ENCODE measurements at places on chromosomes 4 and X.

DNA sequence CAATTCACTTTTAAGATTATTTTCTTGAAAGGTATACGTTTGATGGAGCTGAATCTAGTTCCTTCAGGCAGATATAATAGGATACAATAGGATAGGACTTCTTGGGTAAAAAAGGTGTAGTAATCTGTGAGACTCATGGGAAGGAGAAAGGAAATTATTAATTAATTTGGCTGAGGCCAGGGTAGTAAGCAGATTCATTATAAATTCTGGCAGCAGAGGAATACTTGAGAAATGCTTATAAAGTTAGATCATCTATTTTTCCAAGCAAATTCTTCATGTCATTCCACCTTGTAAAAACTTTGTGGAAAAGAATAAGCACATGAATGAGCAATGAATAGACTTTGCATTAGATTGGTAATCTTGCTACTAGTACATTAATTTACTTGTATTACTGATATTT is 46.9 kb downstream of the GYPE start:
- DNase-seq, result no peak

DNA sequence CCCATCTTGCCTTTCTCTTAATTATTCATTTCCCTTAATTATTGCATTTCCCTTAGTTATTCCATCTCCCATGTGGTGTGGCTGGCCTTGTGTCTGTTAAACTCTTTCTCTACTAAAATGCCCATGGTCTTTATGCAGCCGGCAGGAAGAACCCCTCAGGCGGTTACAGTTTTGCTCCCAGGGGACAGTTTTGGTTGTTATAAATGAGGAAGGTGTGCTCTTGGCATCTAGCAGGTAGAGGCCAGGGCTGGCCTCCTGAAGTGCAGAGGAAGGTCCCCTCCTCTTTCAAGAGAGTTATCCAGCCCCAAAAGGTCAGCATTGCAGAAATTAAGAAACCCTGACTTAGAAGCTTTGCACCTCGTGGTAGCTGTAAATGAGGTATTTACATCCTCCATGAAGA is 18.0 kb downstream of the TBL1X start:
- DNase-seq, result no peak

DNA sequence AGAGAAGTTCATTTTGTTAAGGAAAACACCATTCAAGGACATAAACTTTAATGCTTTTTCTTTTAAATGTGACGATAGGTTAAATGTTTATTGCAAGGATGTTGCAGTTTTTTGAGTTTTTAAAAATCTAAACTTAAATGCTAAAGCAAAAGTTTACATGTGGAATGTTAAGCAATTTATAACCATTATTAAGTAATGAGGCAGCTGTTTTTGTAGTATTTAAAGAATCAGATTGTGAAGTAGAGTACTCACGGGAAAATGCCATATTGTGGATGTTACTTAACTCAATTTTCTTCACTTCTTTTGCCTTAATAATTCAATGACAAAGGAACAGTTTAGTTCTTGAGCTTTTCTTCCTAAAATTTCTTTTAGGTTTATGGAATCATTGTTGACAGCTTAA is 43.5 kb downstream of the UBE2K start:
- no peak for DNase-seq

DNA sequence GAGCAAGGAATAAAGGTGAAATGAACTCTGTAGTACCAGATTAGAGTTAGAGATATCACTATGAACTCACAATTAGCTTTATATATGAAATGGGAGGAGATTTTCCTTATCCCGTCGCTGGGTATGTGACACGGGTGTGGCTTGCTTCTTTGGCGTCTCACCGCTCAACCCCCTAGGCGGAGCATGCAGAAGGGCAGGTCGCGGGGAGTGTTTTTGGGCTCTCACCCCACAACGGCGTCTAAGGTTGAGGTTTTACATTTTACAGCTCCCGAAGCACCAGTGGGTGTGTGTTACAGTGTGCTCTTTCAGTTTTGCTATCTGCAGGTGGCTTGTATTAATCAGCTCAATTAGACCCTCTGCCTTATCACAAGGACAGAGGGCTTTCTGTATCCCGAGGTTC is 42.1 kb upstream of the MAGEB10 start:
- no peak for DNase-seq

- no peak for DNase-seq
Observed at GRCh38 chr4:187715466-187715865, 280.1 kb upstream of the ZFP42 start.

- DNase-seq, result no peak
Observed at GRCh38 chrX:112025753-112026152, 56.8 kb downstream of the TRPC5 start.

DNA sequence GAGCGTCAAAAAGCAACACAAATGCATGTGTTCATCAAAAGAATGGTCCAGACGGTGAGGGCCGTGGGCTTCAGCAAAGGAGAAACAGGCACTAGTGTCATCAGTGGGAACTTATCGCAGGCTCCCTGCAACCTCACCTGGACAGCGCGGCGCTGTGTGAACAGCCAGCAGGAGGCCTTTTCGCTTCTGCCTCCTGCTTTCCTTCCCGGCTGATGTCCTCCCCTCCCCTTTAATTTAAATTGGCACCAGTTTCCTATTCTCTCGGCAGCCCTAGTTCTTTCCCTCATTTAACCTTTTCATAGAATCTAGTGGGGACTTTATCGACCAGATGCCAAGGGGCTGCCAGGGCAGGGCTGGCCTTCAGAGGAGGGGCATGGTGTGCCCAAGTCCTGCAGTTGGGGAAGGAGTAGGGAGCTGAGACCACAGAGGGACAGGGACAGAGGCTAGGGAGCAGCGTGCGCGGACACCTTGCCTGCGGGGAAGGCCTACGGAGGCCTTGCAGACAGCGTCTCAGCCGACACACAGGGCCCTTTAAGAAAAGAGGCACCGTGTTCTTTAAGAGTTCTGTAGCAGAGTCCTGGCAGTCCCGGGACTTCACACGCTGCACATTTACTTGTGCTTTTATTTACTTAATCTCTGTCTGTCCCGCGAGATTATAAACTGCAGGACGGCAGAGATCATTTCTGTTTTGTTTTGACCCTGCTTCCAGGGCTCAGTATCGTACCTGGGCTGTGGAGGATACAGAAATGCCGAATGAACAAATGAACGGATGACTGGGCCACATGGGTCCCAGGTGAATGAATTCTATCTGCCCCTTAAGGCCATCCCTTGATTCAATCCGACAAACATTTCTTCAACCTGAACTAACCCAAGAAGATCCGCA is 8.4 kb upstream of the SORBS2 start:
- no peak for DNase-seq

GRCh38 chrX:115960440-115961084 is 210.0 kb upstream of the AGTR2 start:
- no peak for DNase-seq

DNA sequence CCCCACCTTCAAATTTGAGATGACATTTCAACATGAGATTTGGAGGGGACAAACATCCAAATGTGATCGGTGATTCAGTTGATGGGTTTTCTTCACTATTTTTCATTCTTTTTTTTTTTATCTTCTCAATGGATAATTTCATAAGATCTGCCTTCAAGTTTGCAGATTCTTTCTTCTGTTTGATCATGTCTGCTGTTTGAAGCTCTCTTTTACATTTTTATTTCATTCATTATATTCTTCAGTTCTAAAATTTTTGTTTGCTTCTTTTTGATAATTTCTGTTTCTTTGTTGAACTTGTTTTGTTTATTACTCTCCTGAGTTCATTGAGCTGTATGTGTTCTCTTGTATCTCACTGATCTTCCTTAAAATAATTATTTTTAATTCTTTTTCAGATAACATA is 14.8 kb downstream of the APOOL start:
- no peak for DNase-seq

- no peak for DNase-seq
Observed at GRCh38 chr4:52244848-52245247, 193.7 kb downstream of the SPATA18 start.

GRCh38 chr4:169663402-169663801 is 43.0 kb downstream of the CLCN3 start:
- no peak for DNase-seq
